ENCODE measurements at places on chromosomes 7 and 10.
A peak's percentile ranks its signal among the peaks of the same experiment; 100 is the strongest.

GRCh38 chr10:11522821-11523245, 88.6 kb downstream of the USP6NL start:
- no peak for DNase-seq

DNA sequence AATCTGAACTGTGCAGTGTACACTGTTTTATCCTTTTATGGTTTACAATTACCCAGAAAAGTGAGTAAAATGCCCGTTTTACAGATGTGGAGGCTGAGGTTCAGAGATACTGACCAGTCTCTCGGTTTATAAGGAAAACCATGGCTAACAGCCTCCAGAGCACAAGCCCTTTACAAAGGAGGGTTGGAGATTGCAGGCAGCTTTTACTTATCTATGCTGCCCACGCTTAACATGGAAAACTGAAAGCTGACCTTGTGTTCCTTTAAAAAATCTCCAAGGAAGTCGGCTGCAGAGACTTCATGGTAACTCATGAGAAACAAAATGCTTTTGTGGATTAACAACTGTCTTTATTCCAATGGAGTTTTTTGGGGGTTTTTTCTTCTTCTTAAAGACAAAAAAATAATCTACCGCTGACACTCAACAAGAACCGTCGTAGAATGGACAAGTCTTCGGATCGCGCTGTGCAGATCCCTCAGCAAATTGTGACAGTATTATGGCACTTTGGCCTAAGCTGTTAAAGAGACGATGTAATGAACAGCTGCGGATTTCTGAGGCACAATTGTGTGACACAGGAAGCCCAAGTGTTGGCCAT, 654 bp upstream of the SLF2 start:
- DNase-seq: no peak

GRCh38 chr10:51876503-51876902, 177.1 kb upstream of the CSTF2T start:
- DNase-seq: no peak

DNA sequence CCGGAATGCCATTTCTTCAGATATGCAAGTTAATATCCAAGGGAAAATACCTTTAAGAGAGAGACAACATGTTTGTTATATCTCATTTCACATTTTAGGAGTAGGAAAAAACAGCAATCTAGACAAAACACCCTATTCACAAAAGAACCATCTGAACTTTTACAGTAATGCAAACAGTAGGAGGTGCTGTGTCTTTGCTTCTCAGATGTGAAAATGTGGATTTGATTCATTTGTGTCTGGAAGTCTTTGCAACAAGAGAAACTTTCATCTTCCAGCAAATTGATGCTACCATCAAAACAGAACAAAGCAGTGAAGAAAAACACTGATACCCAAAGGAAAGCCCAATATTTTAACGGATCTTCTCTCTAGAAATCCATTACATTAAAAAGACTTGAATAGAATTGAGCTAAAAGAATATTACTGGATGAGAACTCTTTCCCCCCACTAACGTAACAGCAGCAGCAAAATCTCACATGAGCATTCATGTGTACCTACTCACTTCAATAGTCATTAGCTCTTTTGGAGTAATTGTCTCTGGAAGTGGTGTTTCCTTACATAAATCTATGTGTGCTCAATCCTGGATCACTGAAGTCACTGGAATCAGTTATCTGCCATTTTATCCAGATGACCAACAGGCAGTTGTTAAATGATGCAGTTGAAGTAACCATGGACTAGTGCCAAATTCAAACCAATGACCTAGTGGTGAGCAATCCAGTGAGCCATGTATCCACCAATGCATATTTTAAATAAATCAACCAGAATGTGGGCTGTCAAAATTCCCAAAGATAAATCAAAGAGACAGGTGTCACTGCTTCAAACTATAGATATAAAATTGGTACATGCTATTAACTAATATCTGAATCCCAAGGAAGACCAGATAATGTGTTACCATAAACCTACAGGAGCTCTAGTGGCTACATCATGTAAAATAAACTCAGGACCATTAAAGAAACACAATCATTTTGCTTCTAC, 1.8 kb downstream of the SEMA3C start:
- peak; percentile 56 for DNase-seq

GRCh38 chr7:149147752-149148653, 750 bp downstream of the ZNF398 start:
- DNase-seq: no peak

- no peak for DNase-seq
These were observed 8.1 kb upstream of the OLAH start for GRCh38 chr10:15035385-15036301.

- no peak for DNase-seq
These were observed 22.4 kb upstream of the ZNF862 start for GRCh38 chr7:149815661-149816266.

GRCh38 chr7:139817249-139817648, 11.8 kb upstream of the TBXAS1 start:
- no peak for DNase-seq

- no peak for DNase-seq
These were observed 113.6 kb downstream of the RNF32 start for GRCh38 chr7:156754201-156754600.

GRCh38 chr10:123445261-123445775, 220.8 kb upstream of the GPR26 start:
- no peak for DNase-seq

- no peak for DNase-seq
These were observed 139.5 kb downstream of the PLCE1 start for GRCh38 chr10:94133239-94133638.

DNA sequence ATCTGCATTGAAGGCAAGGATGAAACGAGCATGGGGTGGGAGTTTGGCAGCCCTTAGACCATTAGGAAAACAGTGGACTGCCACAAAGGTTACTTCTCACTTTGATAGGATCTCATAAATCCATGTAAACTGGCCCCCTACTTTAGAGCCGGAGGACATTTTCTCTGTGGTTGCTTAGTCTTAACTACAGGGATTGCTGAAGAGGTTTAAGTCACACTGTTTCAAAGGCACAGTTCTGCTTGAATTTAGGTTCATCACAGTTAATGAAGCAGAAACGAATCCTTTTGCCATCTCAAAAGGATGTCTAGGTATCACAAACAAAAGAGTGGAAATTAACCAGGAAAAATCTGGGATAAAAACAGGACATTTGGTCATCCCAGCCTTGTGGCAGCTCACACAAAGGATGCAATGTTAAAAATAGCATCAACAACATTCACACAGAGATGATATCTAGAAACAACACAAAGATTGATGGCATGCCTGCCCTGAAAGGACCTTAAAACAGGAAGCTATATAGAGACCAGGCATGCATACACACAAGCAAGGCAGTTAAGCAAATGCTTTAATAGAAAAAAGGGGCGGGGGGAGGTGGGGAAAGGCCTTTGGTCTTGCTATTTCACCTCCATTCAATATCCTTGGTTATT, 74.0 kb downstream of the DOCK4 start:
- DNase-seq: no peak

GRCh38 chr7:92761391-92762097, 74.8 kb downstream of the CDK6 start:
- DNase-seq: no peak

- no peak for DNase-seq
These were observed 8.7 kb downstream of the ECD start for GRCh38 chr10:73159038-73159648.

GRCh38 chr7:31000161-31000693, 36.5 kb downstream of the GHRHR start:
- DNase-seq: no peak

DNA sequence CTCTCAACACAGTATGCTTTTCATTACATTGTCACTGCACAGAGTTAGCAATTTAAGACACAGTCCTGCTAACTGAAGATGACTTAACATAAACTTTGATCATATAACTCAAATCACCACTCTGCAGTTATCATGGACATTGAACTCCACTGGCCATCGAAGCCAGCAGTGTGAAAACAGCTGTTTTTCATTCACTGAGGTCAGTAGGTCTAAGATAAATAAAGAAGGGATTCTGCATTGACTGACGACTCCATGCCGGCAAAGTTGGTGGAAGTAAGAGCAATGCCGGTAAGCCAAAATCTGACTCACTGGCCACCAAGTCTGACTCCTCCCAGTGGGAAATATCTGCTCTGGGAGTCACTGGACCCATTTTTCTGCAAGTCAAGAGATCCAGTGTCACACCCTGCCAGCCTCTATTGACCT, 449.9 kb upstream of the ANKRD30A start:
- DNase-seq: no peak

- peak; percentile 7 for DNase-seq
These were observed 40.0 kb upstream of the INSIG1 start for GRCh38 chr7:155257482-155258225.

DNA sequence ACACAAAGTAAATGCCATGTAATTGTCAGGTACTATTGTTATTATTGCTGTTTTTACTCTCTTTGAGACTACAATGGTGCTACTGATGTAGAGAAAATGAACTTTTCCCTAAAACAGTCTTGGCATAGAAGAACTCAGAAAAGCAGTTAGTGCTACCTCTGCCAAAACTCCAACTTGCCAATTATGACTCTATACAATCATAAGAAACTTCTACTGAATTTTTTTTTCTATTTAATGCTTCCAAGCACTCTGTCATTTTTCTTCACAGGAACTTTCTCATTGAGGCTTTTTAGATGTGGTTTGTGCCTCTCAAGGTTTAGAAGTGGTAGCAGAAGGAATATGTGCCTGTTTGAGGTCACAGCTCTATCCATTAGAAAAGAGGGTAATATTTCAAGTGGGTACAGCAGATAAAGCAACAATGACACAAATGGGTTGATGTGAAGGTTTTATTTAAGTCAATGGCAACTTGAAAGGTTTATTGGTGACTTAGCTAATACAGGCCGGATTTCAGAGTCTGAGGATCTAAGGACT, 64.0 kb upstream of the FERD3L start:
- DNase-seq: no peak

- DNase-seq: peak; percentile 44
These were observed 84.0 kb downstream of the GSAP start for GRCh38 chr7:77331938-77332695.

DNA sequence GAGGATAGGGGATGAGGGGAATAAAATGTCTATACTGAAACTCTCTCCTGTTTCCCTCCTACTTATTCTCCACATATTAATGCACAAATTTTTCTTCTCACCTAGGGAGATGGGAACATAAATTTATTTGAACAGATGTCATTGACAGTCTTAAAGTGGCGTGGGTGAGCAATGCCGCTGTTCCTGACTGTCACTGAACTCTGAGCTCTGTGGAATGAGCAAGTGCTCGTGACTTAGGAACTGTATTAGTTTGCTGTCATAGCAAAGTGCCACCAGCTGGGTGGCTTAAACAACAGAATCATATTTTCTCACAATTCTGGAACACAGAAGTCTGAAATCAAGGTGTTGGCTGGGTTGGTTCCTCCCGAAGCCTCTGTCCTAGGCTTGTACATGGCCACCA, 29.1 kb downstream of the INPP5F start:
- DNase-seq: no peak

- DNase-seq: peak; percentile 46
These were observed 112.3 kb downstream of the JCAD start for GRCh38 chr10:29946953-29947700.

- no peak for DNase-seq
These were observed 90.5 kb downstream of the EZH2 start for GRCh38 chr7:148793590-148793989.

- DNase-seq: no peak
These were observed 125.7 kb upstream of the MTPN start for GRCh38 chr7:136102881-136103280.

DNA sequence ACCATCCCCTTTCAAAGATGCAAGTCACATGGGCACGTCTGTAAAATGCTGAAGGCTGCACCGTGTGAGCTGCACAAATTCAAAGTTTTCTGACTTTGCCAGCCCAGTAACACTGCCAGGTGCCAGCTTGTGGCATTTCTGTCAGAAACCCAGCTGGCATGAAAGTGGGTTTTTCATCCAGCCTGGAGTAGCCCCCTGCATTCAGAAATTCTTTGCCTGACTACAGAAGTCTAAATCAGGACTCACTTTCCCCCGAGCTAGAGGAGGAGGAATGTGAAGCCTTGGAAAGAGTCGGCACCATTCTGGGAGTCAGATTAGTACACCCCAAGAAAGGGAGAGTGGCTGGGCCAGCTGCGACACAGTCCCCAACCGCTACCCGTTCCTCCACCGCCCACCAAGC, 56.7 kb upstream of the EN2 start:
- DNase-seq: no peak

GRCh38 chr7:135620980-135621850, 41.1 kb upstream of the STMP1 start:
- DNase-seq: peak; percentile 17

- DNase-seq: no peak
These were observed at the start of gene LIPK for GRCh38 chr10:88705958-88706357. Gene LIPK, plus strand, starts transcription at chr10:88706249. Its CDS starts 18,295 bp downstream, at chr10:88724544.

GRCh38 chr10:123906884-123907652, 15.5 kb upstream of the CPXM2 start:
- DNase-seq: no peak

GRCh38 chr10:78868456-78868855, 200.3 kb upstream of the ZMIZ1 start:
- DNase-seq: no peak

DNA sequence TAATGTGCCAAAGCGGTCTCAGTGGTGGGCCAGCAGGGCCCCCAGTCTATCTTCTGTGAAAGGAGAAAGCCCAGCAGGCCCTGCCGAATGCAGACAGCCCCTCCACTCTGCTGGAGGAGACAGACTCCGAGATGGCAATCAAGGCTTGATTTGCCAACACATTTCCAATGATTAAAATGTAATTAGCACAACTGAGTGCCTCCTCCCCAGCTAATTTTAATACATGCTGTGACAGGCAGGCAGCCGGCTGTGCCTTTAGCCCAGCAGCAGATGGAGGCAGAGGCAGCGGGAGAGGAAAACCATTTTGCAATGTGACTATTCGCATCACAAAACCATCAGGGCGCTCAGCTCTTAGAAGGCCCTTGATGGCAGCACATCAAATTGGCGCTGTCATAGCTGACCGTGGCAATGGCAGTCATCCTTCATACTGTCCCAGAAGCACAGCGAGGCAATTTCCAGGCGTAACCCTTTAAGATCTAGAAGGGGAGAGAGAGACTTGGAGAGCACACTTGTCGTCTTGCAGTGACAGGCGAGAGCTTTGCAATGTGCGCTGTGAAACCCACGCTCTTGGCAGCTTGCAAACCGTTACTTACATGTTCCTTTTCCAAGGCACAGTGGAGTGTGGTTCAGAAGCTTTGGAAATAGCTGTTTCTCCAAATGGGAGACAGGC, 714.8 kb upstream of the GALNT17 start:
- DNase-seq: no peak

DNA sequence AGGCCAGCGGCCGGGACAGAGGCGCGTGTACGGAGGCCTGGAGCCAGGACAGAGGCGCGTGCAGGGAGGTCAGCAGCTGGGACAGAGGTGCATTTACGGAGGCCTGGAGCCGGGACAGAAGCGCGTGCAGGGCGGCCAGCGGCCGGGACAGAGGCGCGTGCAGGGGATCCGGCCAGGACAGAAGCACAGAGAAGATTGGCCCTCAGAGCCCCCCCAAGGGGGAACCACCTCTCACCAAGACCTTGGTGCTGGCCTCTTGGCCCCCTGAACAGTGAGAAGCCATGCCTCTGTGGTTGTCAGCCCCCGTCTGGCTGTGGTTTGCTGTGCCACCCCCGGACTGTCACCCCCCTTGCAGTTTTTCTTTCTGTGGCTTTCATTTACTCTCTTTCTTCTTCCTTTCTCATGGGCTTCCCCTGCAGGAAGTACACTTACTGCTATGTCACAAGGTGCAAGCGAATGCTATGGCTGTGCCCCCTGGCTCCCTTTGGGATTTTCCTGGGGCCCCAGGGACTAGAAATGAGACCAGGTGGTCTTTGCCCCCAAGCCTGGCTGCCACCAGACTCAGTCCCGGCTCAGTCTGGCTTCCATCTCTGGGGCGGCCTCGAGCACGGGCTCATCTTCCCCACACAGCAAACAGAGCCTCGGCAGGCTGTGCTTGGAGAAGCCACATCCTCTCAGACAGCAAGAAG, 41.1 kb downstream of the INSIG1 start:
- DNase-seq: no peak

- DNase-seq: no peak
These were observed 41.6 kb upstream of the MINDY3 start for GRCh38 chr10:15901889-15902288.

All from keratinocyte (primary cell).